Omental fat pad (tissue), 4 donors: ENCODE measurements at places on chromosomes 7 and 10. TPM values are rescaled to one million over a fixed set of nuclear protein-coding genes. Genes with fewer than 3 reads are reported as not detected.

DNA sequence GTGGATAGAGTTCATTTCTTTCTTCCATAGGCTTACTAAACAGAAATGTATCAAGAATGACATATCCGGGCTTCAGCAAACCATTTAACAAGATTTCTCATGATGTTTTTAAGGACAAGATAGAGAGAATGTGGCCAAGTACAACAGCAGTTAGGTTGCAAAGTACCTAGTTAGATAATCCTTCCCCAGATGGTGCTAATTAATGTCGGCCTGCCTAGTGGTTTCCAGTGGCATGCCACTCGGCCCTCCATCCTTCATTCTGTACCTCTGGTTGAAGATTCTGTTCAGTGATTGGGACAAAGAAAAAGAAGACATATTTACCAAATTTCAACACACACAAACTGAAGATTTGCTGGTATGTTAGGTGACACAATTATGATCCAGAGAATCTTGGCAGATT lies 212.1 kb downstream of the MACC1 start:
- no peak for DNase-seq

DNA sequence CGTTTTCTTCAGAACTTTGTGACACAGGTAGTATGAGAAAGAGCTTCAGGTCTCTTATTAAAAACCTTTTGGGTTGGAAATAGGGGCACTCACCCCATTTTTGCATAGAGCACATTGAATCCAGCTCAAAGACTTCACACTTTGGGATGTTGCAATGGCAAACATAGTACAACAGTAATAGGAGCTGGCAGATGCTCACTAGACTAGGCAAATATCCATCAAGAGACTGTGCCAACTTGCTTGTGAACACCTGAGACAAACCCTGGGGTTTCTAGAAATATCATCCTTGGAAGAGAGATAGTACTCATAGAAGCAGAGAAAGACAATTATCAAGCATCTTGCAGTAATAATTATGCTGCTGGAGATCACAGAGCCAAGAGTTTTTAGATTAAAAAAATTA lies 280.0 kb downstream of the CACNA2D1 start:
- no peak for DNase-seq

GRCh38 chr10:69473304-69473990 lies 22.2 kb downstream of the TSPAN15 start:
- no peak for DNase-seq

DNA sequence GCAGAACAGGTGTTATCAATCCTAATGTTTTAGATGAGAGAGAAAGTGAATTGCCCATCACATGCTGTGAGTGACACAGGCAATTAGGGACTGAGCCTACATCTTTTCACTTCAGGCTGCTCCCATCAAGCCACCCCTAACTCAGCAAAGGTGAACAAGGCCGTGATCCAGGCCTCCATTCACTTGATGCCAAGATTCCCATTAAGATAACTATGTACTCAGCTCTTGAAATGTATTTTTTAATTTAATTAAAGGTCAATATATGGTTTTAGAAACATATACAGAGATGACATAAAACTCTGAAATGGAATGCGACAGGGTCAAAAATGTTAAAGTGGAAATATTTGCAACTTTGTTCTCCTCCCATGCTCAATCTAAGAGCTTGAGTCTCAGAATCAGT lies 27.9 kb upstream of the UBE2H start:
- no peak for DNase-seq

GRCh38 chr10:112308125-112308502 lies 24.9 kb downstream of the TECTB start:
- no peak for DNase-seq

DNA sequence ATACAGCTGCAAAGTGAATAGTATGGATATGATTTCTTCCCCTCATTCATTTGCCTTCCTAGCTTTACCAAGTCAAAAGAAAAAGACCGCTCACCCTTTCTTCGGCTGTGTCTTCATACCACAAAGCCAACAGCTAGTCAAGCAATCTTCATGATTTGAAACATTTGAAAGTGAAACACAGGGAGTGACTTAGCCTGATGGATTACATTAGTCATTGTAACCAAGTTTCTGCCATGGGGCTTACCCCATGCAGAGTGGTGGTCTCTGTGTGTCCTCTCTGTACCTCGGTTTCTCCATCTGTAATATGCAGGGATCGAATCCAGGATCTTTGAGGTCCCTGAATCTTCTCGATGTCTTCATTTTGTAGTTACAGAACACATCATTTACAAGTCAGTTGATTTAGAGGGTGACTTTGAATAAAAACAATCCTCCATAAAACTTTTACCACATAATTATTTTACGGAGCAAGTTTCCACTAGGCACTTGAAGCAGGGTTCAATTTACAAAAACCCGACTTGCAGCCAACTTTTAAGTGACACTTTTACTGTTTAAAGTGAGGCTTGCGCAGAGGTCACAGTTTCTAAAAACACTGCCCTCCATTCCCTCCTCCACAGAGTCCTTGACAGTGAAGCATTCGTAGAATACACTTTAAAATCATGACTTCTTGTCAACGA lies 2.2 kb upstream of the LGI1 start:
- DNase-seq: no peak

- DNase-seq: no peak
Measured at GRCh38 chr10:48289501-48290238, 15.2 kb upstream of the FRMPD2 start.

DNA sequence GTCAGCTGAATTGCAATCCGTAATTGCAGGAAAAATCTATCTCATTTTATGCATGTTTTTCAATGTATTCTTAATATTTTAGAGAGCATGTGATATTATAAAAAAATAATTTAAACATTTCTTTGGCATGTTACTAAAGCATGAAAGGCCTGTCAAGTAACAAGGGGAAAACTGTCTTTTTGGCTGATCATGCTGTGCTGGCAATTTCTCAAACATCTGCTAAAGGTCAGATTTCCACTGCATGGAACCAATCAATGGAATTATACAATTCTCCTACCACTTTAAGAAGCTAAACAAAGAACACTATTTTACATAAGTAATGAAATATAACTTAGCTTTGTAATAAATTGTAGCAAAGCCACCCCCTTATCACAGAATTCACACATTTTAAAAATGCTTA lies 49.4 kb downstream of the JMJD1C start:
- no peak for DNase-seq

Gene TET1
- total RNA-seq: 3.1 TPM

Gene SEMA3C
- total RNA-seq: 46.2 TPM
